ENCODE measurements at places on chromosomes 11 and 22.

DNA sequence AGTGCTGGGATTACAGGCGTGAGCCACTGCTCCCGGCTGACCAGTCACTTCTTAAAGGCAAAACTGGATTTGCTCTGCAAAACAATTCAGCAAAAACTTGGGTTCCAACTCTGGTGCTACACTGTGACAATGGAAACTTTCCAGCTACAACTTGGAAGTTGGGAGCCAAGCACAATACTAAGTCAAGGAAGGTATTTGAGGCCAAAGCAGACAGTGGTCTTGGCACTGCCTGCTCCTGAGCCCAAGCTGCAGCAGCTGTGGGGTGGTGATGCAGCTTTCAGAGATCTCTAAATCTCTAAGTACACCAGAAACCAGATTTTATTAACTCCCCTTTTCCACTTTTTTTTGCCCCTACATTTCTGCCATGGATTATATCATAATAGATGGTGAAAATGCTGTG lies 17.5 kb downstream of the ADM start:
- no peak for DNase-seq

- DNase-seq = no peak
These were observed 77.2 kb downstream of the STIM1 start for GRCh38 chr11:3932698-3933097.

- no peak for DNase-seq
These were observed 18.2 kb upstream of the TBX1 start for GRCh38 chr22:19742160-19743066.

DNA sequence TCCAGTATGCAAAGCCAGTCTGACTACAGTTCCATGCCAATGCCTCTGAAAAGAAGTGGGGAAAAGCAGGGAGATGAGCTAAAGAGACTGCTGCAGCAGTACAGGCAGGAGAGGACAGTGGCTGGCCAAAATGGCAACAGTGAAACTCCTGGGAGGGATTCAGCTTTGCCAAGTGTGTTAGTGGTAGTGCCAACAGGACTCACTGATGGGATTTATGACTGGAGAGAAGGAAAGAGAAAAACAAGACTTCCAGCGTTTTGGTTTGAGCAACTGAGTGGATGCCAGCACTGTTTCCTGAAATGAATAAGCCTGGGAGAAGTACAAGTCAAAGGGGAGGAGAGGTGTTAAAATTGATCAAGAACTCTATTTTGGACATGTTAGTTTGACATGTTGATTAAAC lies 80.9 kb downstream of the PLEKHA7 start:
- DNase-seq = no peak

DNA sequence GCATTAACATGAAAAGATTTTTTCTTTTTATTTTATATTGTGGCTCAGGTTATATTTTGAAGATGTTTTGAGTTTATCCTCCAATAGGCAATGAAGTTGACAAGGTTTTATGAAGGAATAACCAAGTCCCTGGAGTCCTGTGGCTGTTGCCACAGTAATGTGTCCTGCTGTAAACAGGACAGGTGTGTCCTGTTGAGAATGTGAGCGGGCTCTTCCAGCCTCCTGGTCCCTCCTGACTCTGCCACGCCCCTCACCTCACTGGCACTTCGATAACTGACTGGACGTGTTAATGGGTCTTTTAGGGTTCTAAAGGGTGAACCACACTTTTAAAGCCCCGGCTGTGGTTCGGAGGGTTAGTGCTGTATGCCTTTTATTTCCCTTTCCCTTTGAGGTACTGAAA lies 47.8 kb upstream of the OR4B1 start:
- DNase-seq = no peak

DNA sequence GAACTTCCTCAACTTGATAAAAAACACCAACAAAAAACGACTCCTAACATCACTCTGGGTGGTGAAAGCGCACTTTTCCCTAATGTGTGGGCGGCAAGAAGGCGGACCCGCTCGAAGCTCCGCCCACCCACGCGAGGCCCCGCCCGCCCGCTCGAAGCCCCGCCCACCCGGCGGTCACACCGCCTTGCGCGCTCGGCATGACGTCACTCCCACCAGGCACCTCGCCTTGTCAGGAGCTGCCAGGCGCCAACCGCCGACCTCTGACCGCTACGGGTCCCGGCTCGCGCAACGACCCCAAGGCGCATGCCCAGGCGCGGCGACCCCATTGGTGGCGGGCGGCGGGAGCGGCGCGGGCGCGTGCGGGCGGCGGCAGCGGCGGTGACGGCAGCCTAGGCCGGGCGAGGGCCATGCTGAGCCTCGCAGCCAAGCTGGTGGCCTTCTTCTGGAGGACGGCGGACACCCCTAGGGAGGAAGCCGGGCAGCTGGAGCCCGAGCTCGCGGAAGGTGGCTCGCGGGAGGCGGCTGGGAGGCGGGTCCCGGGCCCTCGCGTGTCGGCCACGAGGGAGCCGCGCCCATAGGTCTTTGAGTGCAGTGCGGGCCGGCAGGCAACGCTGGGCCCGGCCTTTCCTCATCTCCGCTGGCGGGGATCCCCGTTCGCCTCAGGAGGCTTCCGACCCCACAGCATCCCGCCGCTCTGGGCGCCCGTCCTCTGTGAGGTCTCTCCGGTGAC lies at the start of gene MOV10L1:
Gene MOV10L1, plus strand, starts transcription at position 325 of the 730 bp plus-strand sequence. Its CDS starts 83 bp downstream, at position 408.
- no peak for DNase-seq

- no peak for DNase-seq
These were observed 5.5 kb upstream of the TMPRSS13 start for GRCh38 chr11:117934526-117935307.

- peak; percentile 31 for DNase-seq
These were observed 16.7 kb downstream of the TRPC6 start for GRCh38 chr11:101567071-101567470.

DNA sequence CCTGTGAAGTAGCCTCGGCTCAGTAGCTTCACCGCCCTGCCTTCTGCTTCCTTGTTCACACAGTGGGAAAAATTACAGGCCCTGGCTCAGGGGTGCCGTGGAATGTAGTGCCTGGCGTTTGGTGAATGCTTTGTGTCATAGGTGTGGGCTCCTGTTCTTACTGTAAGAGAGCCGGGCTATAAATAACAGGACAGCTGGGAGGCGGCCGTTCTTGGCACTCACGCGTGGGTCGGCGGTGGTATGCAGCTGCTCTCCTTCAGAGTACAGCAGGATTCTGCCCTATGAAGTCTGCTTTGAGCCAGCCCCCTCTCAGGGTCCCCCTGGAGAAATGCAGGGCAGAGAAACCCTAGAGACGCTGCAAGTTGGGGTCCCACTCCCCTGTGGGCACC lies 84.2 kb downstream of the CTTN start:
- no peak for DNase-seq

GRCh38 chr11:2250041-2250440 lies 20.3 kb downstream of the ASCL2 start:
- no peak for DNase-seq
